Stimulated activated CD4-positive, alpha-beta T cell treated with anti-CD3 and anti-CD28 coated beads, Interleukin-15, amount 100 ng/mL, for 48 hours (primary cell): ENCODE measurements at places on chromosomes 12 and 14.

DNA sequence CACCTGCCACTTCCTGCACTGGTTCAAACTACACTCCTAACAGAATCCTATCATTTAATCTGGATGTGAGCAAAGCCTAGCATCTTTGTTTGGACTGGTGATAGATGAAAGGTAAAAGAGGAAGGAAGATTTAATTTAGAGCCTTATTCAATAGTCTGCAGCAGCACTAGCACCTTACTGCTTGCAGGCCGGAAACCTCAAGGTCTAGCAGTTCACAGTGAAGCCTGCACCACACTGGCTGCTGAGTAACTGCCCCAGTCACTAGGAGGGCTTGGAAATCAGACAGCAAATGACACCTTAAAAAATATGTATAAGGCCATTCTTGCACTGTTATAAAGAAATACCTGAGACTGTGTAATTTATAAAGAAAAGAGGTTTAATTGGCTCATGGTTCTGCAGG is 358.0 kb downstream of the DAD1 start:
- DNase-seq = no peak

DNA sequence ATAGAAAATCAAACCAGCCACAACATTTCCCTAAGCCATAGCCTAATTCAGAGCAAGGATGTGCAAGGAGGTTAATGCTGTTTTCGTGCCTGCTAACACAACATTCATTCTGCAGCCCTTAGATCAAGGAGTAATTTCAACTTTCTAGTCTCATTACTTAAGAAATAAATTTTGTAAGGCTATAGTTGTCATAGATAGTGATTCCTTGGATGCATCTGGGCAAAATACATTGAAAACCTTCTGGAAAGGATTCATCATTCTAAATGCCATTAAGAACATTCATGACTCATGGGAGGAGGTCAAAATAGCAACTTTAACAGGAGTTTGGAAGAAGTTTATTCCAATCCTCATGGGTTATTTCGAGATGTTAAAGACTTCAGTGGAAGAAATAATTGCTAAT is 283.2 kb downstream of the RPAP3 start:
- no peak for DNase-seq

DNA sequence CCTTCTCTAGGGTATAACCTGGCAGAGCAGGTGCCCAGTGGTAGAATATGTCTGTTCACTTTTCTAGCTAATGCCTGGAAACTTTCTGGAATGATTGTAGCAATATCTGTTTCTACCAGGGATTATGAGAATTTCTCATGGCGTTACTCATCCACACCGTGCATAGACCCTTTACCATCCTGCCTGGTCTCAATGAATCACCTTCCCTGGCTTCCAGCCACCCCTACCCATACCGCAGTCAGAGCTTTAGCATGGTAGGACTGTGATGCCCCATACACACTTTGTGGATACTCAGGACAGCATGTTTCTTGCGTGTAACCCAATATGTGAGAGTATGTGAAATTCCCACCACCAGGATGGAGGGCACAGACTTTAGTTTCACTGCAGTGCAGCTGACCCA is 45.4 kb downstream of the TUNAR start:
- DNase-seq = no peak

DNA sequence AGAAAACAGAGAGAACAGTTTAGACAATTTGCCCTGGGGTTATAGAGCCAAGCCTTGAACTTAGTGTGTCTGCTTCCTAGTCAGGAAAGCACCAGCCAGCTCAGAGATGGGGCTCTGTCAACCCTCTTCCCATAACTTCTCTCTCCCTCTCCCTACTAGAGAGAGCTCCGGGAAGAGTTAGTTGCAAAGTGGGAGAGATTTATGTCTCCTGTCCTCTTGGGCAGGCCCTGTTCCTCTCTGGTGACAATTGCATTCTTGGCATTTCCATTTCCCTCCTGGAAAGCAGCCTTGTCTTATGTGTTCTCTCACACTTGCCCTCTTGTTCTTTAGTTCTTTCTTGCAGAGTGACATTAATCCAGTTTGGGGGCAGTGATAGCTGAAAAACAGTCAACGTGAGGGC is 42.1 kb upstream of the TUNAR start:
- no peak for DNase-seq

GRCh38 chr12:88062474-88062873 is 33.3 kb upstream of the C12orf50 start:
- DNase-seq = no peak

GRCh38 chr14:88790501-88791251 is 2.1 kb downstream of the EML5 start:
- no peak for DNase-seq

GRCh38 chr12:14194572-14194971 is 170.9 kb upstream of the ATF7IP start:
- DNase-seq = no peak

GRCh38 chr12:59595565-59595882 is 305 bp upstream of the SLC16A7 start:
- no peak for DNase-seq
